ENCODE measurements at places on chromosomes 1 and 21.

GRCh38 chr1:208154679-208155642 lies 89.2 kb downstream of the PLXNA2 start:
- DNase-seq: peak; percentile 25

DNA sequence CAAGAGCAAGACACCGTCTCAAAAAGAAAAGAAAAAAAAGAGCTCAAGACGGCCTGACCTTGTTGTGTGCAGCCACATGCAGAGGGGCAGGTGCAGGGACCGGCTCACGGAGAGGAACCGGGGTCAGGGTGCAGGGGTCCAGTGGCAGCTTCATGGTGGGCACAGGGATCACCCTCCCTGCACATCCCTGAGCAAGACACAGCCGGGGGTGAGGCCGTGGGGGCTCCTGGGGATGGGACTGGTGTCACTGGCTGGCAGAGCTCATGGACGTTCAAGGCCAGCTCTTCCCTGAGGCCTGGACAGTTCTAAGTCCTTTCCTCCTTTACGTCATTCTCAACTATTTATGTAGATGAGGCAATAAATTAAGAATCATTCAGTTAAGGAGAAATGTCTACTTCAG lies 6.6 kb upstream of the TMEM240 start:
- DNase-seq: no peak

DNA sequence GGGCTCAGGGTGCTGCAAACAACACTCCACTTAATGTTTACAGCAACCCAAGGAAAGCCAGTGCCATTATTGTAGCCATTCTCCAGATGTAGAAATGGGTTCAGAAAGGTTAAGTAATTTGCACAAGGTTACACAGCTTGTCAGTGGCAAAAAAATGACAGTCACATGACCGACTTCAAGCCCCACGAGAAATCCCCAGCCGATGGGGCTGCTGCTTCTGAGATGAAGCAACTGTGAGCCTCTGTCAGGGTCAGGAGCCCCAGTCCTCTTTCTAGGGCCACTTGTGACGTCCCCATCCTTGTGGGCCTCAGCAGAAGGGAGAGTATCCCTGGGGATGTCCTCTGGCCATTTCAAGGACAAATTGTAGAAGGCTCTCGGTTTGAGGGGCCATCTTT lies 54.8 kb downstream of the EDN2 start:
- DNase-seq: no peak

GRCh38 chr1:28792644-28793121 lies 19.3 kb upstream of the OPRD1 start:
- no peak for DNase-seq

GRCh38 chr1:41249319-41249718 lies 7.2 kb upstream of the SCMH1 start:
- DNase-seq: no peak

DNA sequence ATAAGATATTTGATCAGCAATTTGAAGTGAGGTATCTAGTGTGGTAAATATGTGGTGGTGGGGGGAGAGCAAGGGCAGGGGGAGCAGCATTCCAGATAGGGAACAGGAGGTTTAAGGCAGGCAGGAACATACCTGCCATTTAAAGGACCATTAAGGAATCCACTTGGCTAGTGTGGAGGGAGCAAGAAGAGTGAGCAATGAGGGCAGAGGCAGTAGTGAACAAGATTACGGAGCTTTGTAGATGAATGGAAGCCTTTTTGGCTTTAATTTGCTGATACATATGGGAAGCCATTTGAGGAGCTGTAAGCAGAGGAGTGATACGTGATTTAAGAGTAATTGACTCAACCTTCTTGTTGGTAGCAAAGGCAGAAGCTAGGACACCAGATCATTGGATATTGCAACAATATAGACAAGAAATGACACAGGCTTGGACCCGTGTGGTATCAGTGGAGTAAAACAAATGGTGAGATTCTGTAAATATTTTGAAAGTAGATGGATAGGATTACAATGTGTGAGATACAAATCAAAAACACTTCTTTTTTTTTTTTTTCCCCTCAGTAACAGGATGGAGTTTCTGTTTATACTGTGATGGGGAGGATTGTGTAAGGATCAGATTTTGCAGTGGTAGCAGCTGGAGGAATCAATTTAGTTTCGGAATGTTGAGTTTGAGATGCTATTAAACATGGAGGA lies 73.8 kb upstream of the B3GALT2 start:
- no peak for DNase-seq

DNA sequence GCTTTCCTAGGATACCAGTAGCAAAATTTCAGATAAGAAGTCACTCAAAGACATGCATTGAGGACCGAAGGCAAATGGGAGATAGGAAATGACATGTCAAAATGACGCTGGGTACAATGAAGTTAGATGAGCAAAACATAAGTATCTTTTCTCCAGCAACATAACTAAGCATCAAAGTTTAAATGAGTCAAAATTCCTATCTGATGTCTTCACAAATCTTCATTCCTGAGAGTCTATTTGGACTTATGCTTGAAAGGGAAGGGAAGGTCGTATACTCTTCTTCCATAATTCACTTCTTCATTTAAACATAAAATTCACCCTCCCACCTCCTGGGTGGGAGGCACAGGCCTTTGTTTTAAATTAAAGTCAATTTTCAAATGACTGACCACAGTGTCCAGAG lies 4.1 kb upstream of the TMEM81 start:
- no peak for DNase-seq

- peak; percentile 63 for DNase-seq
These were observed 24.5 kb upstream of the EPHA2 start for GRCh38 chr1:16180291-16180824.

DNA sequence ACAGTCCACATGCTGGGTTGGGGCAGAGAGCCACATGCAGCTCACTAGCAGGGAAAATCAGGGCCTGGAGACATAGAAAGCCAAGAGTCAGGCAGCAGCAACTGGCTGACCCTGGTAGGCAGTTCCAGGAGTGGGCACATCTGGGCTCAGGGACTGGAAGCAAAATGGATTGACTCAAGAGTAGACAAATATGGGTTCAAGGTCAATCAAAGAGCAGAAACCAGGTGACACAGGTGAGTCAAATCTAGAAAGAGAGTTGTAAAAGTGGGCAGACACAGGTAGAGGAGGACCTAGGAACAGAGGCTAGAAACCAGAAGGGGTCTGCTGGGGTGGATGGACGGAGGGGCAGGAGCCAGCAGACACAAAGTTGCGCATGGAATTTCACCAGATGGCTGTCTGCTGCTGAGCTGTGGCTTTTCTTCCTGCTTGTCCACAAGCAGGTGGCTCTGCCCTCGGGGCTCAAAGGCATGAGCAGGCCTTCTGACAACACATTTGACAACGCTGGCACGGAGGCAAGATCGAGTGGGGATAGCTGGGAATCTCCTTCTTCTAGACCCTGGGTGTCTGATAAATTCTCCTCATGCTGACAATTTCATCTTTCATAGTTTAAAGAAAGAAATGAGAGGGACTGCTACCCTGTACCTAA lies 40.8 kb upstream of the IGSF3 start:
- DNase-seq: no peak

DNA sequence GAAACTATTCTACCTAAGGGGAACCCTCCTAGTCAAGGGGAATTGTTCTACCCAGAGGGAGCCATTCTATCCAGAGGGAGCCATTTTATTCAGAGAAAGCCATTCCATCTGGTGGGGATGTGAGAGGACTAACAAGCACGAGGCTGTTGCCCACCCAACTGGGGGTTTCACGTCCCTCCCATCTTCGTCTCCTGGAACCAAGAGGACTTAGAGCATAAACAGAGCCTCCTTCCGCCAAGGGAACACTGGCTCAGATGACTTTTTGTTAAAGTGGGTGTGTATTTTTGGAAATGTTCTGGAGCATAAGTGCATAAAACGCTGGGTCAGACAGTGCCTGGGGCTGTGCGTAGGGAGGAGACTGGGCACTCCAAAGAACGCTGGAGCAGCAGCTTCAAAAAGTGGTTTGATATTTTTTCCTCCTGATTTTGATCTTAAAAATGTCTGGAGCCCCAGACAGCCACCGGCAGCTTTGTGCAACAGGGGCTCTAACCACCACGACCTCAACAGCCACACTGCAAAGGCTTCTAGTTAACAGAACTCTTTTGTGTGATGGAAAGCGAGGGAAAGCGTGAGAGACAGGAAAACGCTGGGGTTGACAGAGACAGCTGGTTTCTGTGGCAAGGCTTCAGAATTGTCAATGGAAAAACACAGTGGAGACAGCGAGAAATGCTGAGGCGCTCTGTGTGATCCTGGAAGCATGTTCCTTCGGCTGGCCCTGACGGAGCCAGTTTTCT lies 363.6 kb upstream of the CAMK1G start:
- DNase-seq: peak; percentile 2

DNA sequence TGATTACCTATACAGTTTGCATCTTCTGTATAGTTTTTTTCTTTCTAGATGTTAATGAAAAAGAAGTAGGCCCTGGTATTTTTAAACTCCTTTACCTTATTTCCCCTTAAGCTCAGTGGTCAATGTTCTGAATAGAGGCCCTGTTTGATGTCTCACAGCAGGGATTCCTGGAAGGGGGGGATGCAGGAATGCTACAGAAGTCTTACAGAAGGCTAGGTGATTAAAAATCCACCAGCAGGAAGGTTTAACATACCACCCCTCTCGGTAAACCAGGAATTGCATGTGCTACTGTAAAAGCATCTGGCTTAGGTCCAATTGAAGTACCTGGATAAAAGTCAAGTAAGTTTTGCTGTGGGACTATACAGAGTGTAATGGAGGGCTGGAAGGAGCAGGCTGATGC lies 78.3 kb downstream of the NOS1AP start:
- DNase-seq: no peak

DNA sequence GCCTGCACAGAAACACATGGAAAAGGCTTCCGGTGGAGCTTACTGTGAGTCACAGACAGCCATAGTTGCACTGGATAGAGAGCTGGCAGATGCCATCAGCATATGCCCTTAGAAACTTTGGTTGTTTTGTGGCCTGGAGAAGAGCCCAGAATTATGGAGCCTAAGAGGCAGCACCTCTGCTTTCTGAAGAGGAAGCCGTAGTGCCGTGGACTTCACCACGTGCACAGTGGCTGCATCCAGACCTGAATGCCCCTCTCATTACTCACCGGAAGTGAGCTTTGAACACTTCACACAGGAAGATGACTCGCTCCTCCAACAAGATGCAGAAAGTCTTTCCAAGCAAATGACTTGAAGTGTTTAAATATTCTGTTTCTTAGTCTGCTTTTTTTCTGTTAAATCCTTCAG lies 28.4 kb downstream of the JUN start:
- DNase-seq: peak; percentile 100

DNA sequence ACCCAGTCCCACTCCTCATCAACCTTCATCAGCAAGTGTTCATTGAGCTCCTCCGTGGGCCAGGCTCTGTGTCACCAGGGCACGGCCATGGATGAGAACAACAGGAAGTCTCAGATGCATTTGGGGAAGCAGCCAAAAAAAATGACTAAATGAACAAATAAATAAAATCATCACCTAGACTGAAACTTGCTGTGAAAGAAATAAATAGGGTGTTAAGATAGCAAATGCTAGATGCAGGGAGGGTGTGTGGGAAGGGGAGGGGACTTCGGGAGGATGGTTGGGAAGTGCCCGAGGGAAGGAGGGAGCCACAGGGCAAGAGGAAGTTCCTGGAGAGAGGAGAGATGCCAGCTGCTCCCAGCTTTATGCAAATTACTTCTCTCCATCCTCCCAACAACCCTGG lies 696.7 kb downstream of the PTPRU start:
- DNase-seq: no peak

GRCh38 chr1:57910782-57911181 lies 486.9 kb upstream of the DAB1 start:
- no peak for DNase-seq

GRCh38 chr1:31412205-31412604 lies 808 bp upstream of the SERINC2 start:
- DNase-seq: no peak

DNA sequence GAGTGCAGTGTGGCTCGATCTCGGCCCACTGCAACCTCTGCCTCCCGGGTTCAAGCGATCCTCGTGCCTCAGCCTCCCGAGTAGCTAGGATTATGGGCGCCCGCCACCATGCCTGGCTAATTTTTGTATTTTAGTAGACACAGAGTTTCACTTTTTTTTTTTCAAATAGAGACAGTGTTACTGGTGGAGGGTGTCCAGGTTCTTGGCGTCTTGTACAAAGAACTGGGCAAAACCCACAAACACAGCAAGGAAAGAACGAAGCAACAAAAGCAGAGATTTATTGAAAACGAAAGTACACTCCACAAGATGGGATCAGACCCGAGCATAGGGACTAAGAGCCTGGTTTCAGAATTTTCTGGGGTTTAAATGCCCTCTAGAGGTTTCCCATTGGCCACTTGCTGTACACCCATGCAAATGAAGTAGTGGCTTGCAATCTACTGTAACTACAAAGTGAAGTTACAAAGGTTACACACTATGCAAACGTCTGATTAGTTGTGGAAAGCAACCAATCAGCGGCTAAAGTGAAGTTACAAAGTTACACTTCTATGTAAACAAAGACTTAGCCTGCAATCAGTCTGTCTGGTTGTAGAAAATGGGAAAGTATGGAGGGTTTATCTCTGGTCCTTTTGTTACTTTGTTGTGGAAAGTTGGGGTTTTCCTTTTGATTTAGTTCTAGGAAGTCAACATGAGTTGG lies 199.1 kb downstream of the DYRK1A start:
- DNase-seq: peak; percentile 73

DNA sequence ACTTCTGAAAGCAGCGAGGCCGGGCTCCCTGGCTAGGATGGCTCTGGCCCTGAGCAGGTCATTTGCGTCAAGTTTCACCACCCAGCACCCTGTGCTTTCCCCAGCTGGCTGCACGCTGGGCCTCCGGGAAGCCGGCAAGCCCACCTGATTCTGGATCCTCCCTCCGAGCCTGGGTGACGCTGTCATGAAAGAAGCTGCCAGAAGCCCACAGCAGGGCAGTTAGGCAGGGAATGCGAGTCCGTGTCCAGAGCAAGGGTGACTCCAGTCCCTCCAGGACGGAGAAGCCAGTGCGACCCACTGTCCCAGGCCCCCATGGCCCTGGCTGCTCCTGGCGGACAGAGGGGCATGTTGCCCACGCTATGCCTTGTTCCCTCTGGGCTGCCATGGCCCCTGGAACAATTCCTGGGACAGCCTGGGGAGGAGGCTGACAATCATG lies 44.4 kb upstream of the PCBP3 start:
- DNase-seq: no peak
